ENCODE measurements at places on chromosomes 2 and 18.

GRCh38 chr2:145287736-145288135 is 767.8 kb upstream of the ZEB2 start:
- DNase-seq: no peak

- DNase-seq: no peak
Measured at GRCh38 chr2:216635701-216636550, 2.7 kb downstream of the IGFBP2 start.

DNA sequence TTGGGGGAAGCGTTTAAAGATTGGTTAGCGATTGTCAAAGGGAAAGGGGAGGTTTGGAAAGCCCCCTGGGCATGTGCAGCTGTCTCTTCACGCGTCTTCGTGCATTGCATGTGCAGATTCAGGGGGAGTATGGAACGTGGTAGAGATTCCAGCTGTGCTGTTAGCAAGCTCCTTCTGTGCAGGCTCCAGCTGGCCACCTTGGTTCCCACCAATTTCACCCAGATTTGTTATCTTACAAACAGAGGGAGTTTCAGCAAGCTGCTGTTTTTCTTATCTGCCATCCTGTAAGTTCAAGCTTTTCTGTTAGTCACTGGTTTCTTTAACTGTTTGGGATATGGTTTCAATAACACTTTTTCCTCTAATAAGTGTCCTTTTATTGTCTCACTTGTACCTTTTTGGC is 30.4 kb downstream of the FARP2 start:
- DNase-seq: no peak

- no peak for DNase-seq
Measured at GRCh38 chr2:143942486-143942885, 577.4 kb downstream of the ZEB2 start.

DNA sequence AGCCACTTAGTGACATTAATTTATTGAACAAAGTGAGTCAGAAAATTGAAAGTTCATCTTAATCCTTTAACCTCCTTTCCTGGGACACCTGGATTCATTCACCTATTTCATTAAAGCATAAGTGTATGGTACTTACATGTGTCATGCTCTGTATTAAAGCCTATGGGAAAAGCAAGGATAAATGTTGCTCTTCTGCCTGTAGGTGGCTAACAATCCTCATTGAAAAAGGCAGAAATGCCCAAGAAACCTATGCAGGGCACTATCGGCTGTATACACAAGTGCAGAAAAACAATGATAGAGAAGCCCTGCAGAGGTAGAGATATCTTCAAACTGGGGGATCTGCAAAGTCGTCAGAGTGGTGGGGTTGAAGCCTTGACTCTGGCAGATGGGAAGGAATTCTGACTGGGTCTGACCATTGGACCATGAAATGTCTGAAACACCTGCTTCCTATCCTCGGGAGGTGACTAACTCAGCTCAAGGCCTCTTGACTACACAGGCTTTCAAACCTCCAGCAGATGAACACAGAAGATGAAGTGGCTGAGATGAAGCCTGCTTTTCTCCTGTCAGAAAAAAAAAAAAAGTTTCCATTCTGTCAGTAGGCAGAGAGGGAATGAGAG is 83.1 kb downstream of the DCC start:
- DNase-seq: no peak

DNA sequence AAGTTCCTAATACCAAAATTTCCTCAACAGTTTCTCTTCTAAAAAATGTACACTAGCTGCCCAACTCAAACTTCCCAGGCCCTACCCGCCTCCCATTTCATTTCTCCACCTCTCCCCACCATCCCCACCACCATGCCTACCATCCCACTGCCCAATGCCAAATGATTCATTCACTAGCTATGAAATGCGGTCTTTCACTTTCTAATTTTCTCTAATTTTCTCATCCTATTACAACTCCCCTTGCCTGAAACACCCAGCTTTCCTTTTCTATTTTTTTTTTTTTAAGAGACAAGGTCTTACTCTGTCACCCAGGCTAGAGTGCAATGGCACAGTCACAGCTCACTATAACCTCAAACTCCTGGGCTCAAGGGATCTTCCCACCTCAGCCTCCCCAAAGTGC is 38.4 kb downstream of the KIDINS220 start:
- no peak for DNase-seq
